ENCODE measurements at places on chromosomes 11 and 22. TPM values are rescaled to one million over a fixed set of nuclear protein-coding genes. Genes with fewer than 3 reads are reported as not detected.

Gene BIRC2
- total RNA-seq: 36.8 TPM

Gene NPAS4
- not detected for total RNA-seq

Gene APLNR
- 6.3 TPM for total RNA-seq

Gene TSPAN32
- 2.6 TPM for total RNA-seq

Gene ZP1
- not detected for total RNA-seq

Gene TMEM191C
- 1.3 TPM for total RNA-seq

Gene GAL3ST3
- 22.7 TPM for total RNA-seq

Gene CHADL
- 8.3 TPM for total RNA-seq

Gene MYEOV
- not detected for total RNA-seq

Gene NEFH
- total RNA-seq: 0.22 TPM

Gene MMP27
- total RNA-seq: not detected

Gene DCHS1
- total RNA-seq: 9.3 TPM

Gene EXPH5
- total RNA-seq: 1.4 TPM

Gene MICALL1
- total RNA-seq: 16.9 TPM

Gene OR5M10
- total RNA-seq: not detected

Gene SEPTIN5
- total RNA-seq: 287 TPM

Gene LBHD1
- 2.3 TPM for total RNA-seq

Gene OR52A1
- total RNA-seq: not detected

- DNase-seq: no peak
Observed at GRCh38 chr11:133518702-133519264, 13.5 kb downstream of the OPCML start.

DNA sequence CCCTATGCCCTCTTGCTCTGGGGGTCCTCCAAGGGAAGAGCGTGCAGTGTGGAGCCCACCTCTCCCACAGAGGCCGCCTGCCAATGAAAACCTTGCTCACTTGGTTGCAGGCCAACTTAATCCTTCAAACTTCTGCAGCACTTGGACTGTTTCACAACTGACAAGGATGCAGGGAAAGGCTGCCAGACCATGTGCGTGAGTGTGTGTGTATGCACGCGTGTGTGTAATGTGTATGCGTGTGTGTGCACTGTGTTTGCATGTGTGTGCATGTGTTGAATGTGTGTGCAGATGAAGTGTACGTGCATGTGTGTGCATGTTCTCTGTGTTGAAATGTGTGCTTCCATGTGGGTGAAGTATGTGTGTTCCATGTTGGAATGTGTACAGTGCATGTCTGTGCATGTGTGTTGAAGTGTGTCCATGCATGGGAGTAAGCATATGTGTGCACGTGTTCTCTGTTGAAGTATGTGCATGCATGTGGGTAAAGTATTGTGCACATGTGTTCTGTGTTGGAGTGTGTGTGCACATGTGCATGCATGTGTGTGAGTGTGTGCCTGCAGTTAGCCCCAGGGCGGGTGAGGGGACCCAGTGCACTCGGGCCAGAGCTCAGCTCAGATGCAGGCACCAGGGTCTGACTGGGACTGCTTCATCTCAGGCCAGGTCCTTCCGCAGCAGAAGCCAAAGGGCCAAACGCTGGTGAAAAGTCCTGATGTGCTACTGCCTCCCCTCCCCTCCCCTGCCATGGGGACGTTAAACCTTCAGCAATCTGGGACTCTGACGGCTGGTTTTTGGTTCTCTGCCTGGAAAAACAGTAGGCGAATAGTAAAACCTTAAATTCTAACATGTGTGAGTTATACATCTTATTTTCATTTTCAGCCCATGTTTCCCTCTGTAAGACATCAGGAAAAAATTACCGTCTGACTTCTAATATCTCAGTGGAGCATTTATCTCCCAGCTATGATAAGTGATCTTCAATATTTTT, 72.0 kb downstream of the FLI1 start:
- no peak for DNase-seq

DNA sequence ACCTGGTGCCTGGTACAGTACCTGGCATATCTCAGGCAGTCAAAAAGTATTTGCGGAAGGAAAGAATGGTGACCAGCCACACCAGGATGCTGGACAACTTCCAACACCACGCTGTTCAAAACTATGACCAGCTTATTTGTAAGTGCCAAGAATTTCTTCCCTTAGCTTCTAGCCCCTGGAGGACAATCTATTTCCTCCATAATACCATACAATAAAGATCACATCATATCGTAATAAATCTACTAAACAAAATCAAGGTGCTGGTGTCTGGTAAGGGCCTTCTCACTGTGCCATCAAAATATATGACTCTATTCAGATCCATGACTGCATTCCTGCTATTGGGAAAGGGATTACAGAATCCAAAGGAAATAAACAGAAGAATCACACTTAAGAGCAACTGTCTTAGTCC, 51.5 kb downstream of the ALG9 start:
- no peak for DNase-seq

- DNase-seq: no peak
Observed at GRCh38 chr11:8091721-8092120, 10.7 kb downstream of the TUB start.

- DNase-seq: no peak
Observed at GRCh38 chr11:91394727-91395414, 829.7 kb upstream of the FAT3 start.

DNA sequence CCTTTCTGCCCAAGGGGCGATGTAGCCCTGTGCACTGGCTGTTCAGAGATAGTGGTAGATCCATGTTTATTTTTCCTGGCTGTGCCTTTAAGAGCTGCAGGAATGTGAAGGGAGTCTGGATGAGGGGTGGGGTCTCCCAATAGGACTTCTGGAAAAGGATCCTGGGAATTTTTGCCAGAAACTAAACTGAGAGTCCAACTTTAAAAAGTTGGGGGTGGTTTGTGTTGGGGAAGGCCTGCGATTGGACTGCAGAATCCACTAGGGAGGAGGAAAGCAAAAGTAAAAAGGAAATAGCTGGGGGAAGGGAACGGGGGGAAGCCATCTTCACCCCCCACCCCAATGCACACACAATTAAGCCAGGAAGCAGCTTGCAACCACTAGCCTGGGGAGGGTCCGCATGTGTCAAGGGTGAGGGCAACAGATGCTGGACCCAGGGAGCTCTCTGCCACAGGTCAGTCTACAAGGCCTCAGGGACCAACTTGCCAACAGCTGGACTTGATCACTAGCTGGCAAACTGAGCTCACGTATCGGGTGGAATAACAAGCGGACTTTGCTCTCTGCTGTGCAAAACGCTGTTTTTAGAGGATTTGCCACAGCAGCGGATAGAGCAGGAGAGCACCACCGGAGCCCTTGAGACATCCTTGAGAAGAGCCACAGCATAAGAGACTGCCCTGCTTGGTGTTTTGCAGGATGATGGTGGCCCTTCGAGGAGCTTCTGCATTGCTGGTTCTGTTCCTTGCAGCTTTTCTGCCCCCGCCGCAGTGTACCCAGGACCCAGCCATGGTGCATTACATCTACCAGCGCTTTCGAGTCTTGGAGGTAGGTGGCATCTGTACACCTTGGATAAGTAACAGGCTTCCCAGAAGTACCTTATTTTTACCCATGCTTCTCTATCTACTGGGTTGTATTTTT, at the start of gene OLFML1:
Gene OLFML1, plus strand, starts transcription at position 321 of the 912 bp plus-strand sequence. Its CDS starts 370 bp downstream, at position 691.
- no peak for DNase-seq

DNA sequence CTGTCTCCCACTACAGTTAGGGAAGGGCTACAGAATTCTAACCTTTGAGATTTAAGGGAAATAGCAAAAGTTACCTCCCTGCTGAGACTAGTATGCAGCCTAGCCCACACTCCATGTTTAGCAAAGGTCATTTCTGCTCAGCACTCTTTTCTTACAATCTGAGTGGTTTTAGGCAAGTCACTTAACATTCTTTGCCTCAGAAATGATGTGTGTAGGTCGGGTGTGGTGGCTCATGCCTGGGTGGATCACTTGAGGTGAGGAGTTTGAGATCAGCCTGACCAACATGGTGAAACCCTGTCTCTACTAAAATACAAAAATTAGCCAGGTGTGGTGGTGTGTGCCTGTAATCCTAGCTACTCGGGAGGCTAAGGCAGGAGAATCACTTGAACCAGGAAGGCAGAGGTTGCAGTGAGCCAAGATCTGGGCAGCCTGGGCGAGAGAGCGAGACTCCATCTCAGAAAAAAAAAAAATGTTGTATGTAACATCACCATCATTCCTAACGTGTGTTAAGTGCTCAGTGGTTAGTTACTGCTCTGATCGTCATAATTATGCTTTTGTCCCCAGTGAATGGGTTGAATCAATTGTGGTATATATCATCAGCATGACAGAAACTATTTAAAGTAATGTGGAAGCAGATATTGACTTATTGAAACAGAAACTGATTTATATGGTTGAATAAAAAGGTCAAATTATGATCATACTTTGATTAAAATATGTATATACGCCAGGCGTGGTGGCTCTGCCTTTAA, 55.0 kb downstream of the COPB1 start:
- no peak for DNase-seq

GRCh38 chr11:70078781-70079616, 882 bp downstream of the ANO1 start:
- DNase-seq: no peak

DNA sequence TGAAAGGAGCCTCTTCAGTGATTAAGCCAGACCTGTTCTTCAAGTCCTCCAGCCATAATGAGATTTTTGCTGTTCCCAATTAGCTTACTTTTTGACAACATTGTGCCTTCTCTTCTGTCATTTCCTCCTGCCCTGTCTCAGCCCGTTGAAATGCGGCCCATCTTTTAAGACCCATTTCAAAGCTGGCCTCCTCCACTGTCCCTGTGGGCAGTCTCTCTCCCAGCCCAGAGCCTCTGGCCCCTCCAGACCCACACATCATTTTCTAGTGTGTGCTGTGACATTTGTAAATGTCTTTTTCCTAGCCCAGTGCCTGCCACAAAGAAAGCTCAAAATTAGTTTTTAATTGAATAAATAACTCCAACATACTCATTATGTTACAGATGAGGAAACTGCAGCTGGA, 70.9 kb downstream of the BUD13 start:
- DNase-seq: no peak

DNA sequence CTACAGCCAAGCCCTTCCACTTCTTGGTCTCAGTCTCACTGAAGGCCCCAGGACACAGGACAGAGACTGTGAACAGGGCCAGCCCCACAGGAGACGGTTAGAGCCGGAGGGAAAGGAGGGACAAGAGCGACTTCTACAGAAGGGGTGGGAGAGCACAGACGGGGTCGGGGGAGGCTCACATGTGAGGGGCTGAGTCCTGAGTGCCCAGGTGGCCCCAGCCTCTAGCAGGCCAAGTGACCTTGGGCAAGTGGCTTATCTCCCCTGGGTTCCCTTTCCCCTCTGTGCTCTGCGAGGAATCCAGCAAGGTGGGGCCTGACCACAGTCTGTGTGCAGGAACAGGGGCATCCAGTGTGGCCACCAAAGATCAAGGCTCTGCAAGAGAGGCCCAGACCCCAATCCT, 102.6 kb upstream of the LMO1 start:
- no peak for DNase-seq

GRCh38 chr11:12195768-12196167, 85.4 kb downstream of the MICAL2 start:
- no peak for DNase-seq

- DNase-seq: peak; percentile 72
Observed at GRCh38 chr11:74453373-74453975, 13.9 kb downstream of the KCNE3 start.

- DNase-seq: no peak
Observed at GRCh38 chr11:70204466-70204799, 1.3 kb downstream of the FADD start.

DNA sequence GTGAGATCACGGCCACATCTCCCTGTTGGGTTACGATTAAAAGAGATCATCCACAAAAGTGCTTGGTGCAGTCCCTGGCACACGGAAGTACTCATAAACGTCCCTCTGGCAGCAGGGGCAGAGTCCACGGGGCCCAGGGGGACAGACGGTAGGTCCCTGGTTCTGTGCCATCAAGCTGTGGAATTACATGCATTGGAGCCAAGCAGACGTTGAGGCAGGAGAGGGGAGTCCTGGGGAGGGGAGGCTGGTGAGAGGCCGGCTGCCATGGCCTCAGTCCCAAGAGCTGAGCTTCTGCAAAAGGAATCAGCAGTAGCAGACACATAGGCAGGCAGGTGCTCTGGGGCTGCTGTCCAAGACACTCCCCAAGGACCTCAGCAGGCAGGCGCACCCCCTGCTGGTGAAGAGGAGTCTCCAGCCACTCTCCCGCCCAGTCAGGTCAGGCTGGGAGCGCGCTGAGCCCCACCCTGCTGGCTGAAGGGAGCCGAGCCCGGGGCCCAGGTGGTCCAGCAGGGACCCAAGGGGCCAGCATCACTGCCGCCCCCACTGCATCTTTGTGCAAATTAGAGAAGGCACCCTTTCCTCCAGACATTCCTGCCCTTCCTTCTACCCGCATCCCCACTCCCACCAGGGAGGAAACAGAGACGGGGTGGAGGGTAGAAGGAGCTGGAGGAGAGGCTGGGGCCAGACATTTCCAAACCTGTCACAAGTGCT, 7.6 kb upstream of the KCTD17 start:
- DNase-seq: no peak

DNA sequence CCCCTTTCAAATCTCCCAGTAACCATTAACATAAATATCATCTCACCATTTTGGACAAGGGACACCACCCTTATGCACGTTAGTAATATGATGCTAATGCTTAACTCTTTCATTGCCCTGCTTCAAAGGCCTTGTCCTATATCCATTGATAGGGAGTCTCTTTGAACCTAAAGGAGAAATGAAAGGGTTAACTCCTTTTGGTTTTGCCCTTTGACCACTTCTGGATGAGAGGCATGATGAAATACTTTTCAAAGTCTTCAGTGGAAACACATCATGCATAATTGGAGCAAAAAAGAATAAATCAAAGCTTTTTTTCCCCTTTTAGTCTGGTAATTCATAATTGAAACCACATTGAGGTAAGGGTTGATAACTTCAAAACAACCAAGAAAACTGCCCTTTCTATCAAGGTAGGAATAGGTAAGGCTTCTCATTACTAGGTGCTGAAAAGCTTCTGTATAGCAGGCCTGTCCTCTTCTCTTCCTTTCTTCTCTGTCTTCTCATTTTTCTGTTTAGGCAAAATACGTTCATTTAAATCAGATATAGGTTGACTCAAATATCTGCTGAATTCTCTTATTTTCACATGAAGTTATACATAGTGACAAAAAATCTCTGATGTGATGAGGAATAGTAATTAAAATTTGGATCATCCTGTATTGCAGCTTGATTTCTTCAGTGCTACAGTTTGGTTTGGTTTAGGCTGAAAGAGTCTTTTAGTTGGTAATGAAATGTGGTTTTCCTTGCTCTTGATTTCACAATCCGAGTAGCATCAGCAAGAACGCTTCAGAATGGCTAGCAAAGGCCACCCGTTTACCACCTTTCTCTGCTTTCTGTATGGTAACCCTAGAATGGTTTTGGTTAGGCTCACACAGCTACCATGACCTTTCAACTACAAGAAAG, 94.8 kb downstream of the EXT2 start:
- no peak for DNase-seq

- no peak for DNase-seq
Observed at GRCh38 chr22:43050995-43051394, 36.0 kb upstream of the PACSIN2 start.

DNA sequence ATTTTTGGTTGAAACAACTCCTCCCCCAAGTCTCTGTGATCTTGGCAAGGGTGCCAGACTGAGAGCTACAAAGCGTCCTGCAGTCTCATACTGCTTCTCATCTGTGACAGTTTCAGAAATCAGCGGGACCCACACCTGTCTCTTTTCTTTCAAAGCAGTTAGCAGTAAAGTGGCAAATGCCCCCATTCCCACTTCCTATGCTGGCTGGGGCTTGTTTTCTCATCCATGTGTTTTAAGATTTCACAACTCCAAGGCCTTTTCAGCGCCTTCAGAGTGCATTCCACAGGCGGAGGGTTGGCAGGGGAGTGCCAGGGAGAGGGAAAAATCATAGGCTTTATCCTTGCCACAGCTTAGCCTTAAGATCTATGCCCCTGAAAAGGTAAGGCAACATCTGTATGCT, 493.5 kb downstream of the OPCML start:
- no peak for DNase-seq

GRCh38 chr22:23268877-23269276, 88.6 kb downstream of the BCR start:
- no peak for DNase-seq

GRCh38 chr22:19619144-19620009, 94.9 kb upstream of the SEPTIN5 start:
- DNase-seq: no peak

Measured in right atrium auricular region (tissue), 2 donors.